Activated naive CD4-positive, alpha-beta T cell treated with anti-CD3 and anti-CD28 coated beads, Interleukin-2, amount 50 U/mL, for 72 hours (primary cell): ENCODE measurements at places on chromosomes 3 and 15.

- DNase-seq = no peak
Measured at GRCh38 chr15:98997312-98997711, 10.3 kb downstream of the PGPEP1L start.

DNA sequence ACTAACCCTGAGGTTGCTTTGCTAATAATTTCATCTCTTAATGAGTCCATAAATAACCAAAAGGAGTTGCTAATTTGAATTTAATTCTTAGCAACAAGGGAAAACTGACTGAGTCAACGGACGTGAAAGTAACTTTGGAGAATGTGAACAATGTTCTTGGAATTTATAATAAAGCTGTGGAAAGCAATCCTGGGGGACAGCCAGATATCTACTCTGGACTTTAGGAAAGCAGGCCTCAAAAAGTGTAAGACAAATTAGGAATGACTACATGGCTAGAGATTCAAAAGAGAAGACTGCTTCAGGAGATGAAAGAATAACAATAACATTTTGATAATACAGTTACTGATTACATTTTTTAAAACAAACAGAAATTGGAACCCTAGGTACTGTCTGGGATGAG lies 318.4 kb upstream of the COL8A1 start:
- DNase-seq = no peak

GRCh38 chr3:183537295-183537730 lies 18.2 kb downstream of the KLHL6 start:
- no peak for DNase-seq

DNA sequence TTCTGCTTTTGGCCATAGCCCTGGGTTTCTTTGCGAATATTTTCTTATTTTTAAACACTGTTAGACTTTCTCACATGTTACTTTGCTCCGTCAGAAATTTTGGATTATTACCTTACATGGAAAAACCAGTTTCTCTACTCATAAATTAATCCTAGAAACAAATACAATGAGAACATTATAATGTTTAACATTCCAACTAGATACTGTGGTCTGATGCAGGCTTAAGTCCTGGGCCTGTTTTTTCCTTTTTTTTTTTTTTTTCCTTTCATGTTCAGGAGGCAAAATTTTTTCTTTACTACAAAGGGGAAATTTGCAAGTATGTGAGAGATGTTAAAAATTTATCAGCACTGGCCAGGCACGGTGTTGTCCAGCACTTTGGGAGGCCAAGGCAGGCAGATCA lies 28.9 kb downstream of the POPDC2 start:
- no peak for DNase-seq
